ENCODE measurements at places on chromosomes 3 and 15. TPM values are rescaled to one million over a fixed set of nuclear protein-coding genes. Genes with fewer than 3 reads are reported as not detected.

GRCh38 chr3:32960404-32961170 is 9.1 kb downstream of the CCR4 start:
- DNase-seq = no peak

- DNase-seq = no peak
Observed at GRCh38 chr3:172627057-172627809, 83.6 kb downstream of the NCEH1 start.

DNA sequence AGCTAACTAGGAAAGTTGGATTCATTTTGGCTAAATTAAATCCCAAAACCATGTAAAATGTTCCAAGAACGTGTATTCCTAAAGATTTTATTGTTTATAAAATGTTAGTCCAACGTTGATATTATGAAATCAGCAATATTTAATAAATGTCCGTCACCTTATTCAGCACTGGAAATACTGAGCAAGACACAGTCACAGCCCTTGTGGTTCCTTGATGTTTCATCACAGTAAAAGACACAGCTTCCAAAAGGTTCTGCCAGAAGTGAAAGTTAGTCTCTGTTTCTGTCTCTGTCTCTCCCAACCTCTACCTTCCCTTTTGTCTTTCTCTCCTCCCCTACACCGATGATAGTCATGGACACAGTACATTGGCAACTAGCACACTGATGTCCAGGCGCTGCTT is 82.2 kb upstream of the BOC start:
- no peak for DNase-seq

Gene FGF12
- 0.58 TPM for total RNA-seq

Gene ANKRD34C
- not detected for total RNA-seq
